Kidney epithelial cell (primary cell): ENCODE measurements at places on chromosomes 5 and 9.

GRCh38 chr5:107570805-107571531 is 99.8 kb downstream of the EFNA5 start:
- no peak for DNase-seq

DNA sequence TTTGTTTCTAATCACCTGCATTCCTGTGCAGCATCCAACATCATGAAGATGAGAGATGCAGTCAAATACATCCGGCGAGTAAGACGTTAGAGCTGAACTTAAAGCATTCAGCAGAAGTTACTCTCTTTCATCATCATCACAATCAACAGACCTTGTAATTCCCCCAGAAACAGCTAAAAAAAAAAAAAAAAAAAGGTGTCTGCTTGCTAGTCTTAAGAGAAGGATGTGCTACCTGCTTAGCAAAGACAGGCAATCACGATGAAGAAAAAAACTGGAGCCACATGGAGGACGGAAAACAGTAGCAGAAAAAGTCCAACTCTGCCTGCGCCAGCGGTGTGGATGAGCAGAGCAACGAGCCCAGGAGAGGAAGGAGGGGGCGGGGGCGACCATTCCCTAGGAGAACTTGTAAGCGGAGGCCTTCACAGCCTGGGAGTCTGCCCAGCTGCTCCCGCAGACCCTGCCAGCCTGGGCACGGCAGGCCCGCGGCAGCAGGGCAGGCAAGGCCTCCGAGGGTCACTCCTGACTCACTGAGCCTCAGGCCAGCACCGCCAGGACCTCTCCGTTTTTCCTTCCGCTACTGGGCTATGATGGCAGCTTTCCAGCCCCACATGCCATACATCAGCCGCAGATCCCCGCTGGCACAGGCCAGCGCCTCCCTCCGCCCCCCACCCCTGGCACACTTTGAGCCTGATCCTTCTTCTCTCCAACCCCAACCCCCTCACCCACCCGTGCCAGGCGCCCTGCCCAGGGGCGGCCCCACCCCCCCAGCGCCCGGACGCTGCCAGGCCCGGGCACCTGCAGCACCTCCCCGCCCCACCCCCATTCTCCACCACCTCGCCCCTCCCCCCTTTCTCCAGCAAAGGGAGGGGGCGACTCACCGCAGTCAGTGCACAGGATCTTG is 1.4 kb downstream of the NRG2 start:
- DNase-seq = no peak

- DNase-seq = no peak
Observed at GRCh38 chr5:128966375-128966774, 1.1 kb downstream of the SLC27A6 start.

GRCh38 chr5:160097991-160098390 is 21.3 kb downstream of the PWWP2A start:
- no peak for DNase-seq

DNA sequence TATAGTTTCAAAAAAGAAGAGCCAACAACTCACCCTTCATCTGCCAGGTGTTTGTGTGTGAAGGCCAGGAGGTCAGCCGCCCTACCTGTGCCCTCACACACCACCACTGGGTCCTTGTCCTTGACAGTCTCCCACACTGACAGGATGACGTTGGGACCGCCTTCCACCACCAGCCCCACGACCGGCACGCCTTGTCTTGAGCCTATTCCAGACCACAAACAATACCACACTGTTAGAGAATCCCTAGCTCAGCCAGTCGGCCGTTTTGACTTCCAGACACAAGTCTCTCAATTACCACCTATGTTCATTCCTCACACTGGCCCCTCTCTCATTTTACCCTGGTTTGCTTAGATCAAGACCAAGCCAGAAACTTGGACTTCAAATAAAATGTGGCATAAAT is 66.1 kb downstream of the TRPM6 start:
- DNase-seq = no peak

DNA sequence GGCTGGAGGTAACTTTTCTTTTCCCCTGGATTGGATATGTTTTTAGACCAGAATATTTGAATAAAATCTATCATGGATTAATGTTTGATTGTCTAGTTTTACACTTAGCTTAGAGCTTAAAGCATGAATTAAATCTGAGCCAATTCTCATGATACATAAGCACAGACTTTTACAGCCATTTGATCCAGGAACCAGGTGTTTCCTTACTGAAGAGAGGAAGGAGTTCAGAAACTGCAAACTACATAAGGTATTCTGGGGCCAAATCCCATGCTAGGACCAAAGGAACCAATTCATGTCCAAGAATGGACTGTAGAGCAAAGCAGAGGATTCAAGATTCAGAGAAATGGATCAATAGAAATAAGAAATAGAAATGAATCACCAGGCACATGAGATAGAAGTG is 360.4 kb upstream of the ZNF608 start:
- no peak for DNase-seq

DNA sequence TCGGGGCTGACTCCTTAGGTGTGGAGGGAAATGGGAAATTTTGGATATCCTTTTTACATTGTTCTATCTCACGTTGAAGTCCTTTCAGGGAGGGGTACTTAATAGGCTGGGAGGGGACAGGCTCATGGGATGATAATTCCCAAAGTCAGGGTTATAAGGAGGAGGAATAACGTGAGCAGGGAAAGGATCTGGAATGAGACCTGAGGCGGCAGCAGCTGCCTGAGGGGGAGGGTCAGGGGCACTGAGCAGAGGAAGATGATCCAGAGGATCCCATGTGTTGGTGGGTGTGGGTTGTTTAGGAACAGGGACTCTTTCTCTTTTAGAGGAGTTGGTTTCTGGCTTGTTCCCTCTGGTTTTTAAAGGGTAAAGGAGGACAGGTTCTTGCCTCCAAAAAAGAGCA is 18.7 kb downstream of the IFT74 start:
- DNase-seq = no peak

DNA sequence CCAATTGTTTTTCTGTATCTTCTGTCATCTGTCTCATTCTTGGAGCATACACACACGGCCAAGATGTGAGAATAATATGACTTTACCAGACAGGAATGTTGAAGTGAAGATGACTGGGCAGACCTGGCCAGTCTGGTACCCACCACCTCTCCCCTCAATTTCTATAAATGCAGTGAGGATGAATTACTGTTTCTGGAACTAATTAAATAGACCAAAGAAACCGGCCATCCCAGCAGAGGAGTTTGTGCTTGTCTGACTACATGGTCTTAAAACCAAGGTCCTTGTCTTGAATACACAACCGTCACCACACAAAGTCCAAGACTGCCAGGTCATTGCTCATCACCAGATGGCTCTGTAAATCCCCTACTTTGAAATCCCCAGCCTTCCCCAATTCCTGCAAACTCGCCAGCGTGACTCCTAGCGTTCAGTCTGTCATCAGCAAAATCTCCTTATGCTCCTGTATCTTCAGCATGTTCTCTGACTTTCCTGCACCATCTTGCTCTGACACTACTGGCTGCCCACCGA is 147.2 kb downstream of the PDE4D start:
- DNase-seq = no peak

DNA sequence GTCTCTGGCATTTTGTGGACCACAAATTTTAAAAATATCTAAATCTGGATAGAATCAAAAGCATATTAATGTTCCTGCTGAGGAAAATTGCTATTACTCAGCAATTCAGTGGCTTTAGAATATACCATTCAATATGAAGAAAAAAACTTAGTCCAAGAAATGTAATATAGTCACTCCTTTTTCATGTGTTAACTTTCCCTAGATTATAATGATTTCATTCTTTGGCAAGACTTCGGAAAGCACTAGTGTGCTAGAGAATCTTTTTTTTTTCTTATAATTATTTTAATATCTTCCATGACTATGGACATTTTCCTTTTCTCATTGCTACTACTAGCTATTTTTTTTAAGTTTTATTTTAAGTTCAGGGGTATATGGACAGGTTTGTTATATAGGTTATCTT is 102.4 kb upstream of the FAM174A start:
- DNase-seq = no peak

- no peak for DNase-seq
Observed at GRCh38 chr9:132030626-132031325, 48.9 kb downstream of the MED27 start.

DNA sequence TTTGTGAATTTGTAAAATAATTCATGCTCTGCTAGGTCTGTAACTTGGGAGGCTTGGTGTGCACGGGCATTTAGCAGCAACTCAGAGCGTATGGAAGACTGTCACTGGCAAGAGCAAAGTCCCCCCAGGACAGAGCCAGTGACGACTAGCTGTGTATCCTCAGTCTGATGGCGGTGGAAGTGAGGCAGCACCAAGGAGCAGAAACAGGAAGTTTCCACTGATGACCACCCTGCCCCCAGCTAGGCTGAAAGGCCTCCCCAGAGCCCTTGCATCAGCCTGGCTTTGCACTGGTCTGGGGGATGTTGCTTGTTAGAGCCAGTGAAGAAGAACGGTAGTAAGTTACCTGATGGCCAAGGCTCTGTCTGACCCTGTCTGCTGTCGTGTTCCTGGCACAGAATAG is 66.8 kb upstream of the ABL1 start:
- peak; percentile 34 for DNase-seq

DNA sequence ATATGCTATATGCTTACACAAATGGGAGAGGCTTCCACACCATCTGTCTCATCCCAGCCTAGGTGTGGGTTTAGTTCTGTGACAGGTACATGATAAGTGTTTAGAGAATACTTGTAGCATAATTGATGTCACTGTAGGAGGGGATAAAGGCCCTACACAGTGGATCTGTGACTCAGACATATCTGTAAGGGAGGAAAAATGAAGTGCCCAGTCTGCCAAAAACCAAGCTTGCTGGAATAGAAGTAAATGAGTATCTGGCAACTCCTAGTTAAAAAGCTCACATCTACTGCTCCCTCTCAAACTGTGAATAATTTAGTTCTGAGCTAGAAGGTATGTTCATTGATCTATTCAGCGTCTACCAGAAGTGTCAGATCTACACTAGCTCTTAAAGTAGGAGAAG is 38.9 kb upstream of the FAM174A start:
- no peak for DNase-seq

- DNase-seq = no peak
Observed at GRCh38 chr9:93231121-93231694, 47.3 kb downstream of the WNK2 start.

GRCh38 chr5:96344678-96345577 is 88.1 kb downstream of the PCSK1 start:
- DNase-seq = peak; percentile 35

GRCh38 chr9:32247168-32247567 is 137.3 kb upstream of the ACO1 start:
- DNase-seq = no peak

GRCh38 chr5:55039843-55040242 is 15.8 kb downstream of the GZMK start:
- no peak for DNase-seq

DNA sequence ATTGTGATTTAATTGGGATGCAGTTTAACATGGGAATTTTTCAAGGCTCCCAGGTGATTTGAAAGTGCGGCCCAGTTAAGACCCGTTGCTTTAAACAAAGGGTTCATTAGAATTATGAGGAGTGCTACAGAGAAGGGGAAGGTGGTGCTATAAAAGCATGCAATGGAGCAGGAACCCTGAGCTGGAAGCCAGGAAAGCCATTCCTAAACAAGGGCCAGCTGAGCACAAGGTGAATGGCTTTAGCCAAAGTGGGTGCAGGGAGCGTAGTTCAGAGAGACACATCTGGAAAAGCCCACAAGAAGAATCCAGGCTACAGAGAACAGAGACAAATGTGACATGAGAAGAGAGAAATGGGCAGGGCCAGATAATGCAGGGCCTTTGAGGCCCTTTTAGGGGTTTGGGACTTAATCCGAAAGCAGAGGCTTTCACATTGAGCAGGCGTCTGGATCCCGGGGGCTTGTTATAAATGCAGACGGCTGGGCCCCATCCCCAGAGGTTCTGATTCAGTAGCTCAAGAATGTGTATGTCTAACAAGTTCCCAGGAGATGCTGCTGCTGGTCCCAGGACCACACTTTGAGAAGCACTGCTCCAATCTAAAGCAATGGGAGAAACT is 138.1 kb upstream of the WWC1 start:
- DNase-seq = no peak

GRCh38 chr9:115267790-115268189 is 149.8 kb upstream of the TNC start:
- no peak for DNase-seq

DNA sequence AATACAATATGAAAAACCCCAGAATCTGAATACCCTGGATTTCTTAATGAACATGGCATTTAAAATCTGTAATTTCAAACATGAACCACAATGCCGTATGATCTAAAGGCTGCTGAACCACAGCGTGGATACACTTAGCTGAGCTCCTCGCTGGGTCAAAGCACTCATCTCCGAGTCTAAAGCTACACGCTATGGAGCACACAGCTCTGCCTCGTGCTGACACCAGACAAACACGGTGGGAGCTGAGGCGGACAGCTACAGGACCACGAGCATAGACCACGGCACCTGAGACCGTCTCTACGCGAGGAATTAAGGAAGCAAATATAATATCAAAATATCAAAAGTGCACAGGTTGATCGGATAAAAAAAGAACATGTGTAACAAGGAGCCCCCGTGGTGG is 42.8 kb upstream of the IPPK start:
- DNase-seq = no peak

DNA sequence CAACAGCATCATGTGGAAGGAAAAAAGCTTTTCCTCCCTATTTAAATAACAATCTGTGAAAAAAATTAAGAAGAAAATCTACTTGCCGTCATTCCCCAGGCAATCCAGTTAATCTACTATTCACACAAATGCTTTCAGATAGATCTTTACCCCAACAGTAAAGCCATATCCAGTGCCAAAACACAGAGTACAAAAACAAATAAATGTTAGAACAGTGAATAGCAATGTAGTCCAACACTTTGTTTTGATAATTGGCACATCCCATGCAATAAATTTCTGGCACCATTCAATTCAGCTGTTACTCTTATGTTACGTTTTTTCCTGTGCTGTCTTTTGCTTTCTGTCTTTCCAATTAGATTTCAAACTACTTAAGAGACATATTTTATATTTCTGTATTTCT is 2245.5 kb upstream of the WWC1 start:
- DNase-seq = no peak

DNA sequence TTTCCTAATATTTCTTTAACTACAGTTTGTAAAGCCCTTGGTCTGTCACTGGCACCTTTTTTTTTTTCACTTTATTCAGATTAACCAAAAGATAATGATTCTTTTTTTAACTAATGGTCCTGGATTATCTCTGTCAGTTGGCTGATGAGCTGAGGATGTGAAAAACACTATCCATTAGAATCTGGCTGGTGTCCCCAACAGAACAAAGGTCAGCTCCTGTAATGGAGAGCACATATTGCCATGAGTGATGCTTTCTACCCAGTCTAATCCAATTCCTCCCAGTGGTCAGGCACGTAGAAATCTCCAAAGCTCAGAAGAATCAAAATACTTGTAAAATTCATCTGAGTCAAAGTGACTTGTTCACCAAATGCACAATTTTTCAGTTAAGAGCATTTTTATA is 491.7 kb upstream of the PIK3R1 start:
- DNase-seq = no peak

- DNase-seq = no peak
Observed at GRCh38 chr9:105006514-105006913, 78.6 kb upstream of the ABCA1 start.

GRCh38 chr5:171610686-171611085 is 174.9 kb upstream of the SMIM23 start:
- DNase-seq = no peak
